Temporal lobe (tissue), 4 donors: ENCODE measurements at places on chromosomes 3 and 15. TPM values are rescaled to one million over a fixed set of nuclear protein-coding genes. Genes with fewer than 3 reads are reported as not detected.

The EBLN2 gene
- total RNA-seq, result 3.9 TPM

The CELF6 gene
- total RNA-seq, result 10.3 TPM

The TLR9 gene
- total RNA-seq, result not detected

The AZI2 gene
- 34.2 TPM for total RNA-seq

The TTLL13 gene
- total RNA-seq, result under 0.01 TPM

The GOLGA8R gene
- total RNA-seq, result 0.49 TPM

The ALDH1A2 gene
- total RNA-seq, result 4.9 TPM

The GRAMD1C gene
- total RNA-seq, result 6.4 TPM

The MESP2 gene
- not detected for total RNA-seq

The GYG1 gene
- 4.4 TPM for total RNA-seq

The RAD54L2 gene
- 22.6 TPM for total RNA-seq

The RBM6 gene
- 73.8 TPM for total RNA-seq

The MUC20 gene
- 2.5 TPM for total RNA-seq

The TNK2 gene
- 13.0 TPM for total RNA-seq

The SMCO1 gene
- total RNA-seq, result not detected

The ZBBX gene
- 3.9 TPM for total RNA-seq

The MYL3 gene
- total RNA-seq, result 0.49 TPM

The ANKDD1A gene
- total RNA-seq, result 12.0 TPM

The ATR gene
- 22.6 TPM for total RNA-seq

The KNG1 gene
- total RNA-seq, result not detected

The ZIC4 gene
- 1.5 TPM for total RNA-seq

The CMTM8 gene
- 0.49 TPM for total RNA-seq

The SLC22A14 gene
- total RNA-seq, result 0.25 TPM

The SLC2A2 gene
- total RNA-seq, result not detected

The TICRR gene
- total RNA-seq, result 1.2 TPM

The SLC24A5 gene
- total RNA-seq, result not detected

The ACKR4 gene
- under 0.01 TPM for total RNA-seq

The PPP1R14D gene
- not detected for total RNA-seq

The NPAP1 gene
- 0.49 TPM for total RNA-seq

The C3orf22 gene
- not detected for total RNA-seq

The SPATA12 gene
- total RNA-seq, result not detected

The GABRG3 gene
- total RNA-seq, result 10.6 TPM

The NOP10 gene
- total RNA-seq, result 38.1 TPM

The CSPG4 gene
- total RNA-seq, result 6.6 TPM

The STARD5 gene
- total RNA-seq, result 7.9 TPM

The CMC1 gene
- 5.2 TPM for total RNA-seq

The GOLGA8T gene
- 0.49 TPM for total RNA-seq

The NR2E3 gene
- not detected for total RNA-seq

The GP9 gene
- 0.25 TPM for total RNA-seq

The CCR9 gene
- total RNA-seq, result not detected

The MBNL1 gene
- total RNA-seq, result 32.9 TPM

The C2CD4A gene
- total RNA-seq, result not detected

The AEN gene
- total RNA-seq, result 2.7 TPM

The LINGO1 gene
- total RNA-seq, result 46.2 TPM

The PROS1 gene
- total RNA-seq, result 7.6 TPM

The MRPL46 gene
- total RNA-seq, result 14.5 TPM

The CYP1A2 gene
- total RNA-seq, result not detected

The AADACL2 gene
- total RNA-seq, result not detected

The ULK3 gene
- total RNA-seq, result 33.7 TPM

The ZNF609 gene
- 32.2 TPM for total RNA-seq

The GATA2 gene
- 0.74 TPM for total RNA-seq

The SHC4 gene
- 5.4 TPM for total RNA-seq

The PYGO1 gene
- 42.5 TPM for total RNA-seq
